T-helper 1 cell (primary cell): ENCODE measurements at places on chromosomes 1 and 21.
A peak's percentile ranks its signal among the peaks of the same experiment; 100 is the strongest.

- DNase-seq = no peak
Measured at GRCh38 chr1:233151861-233152260, 143.7 kb downstream of the PCNX2 start.

DNA sequence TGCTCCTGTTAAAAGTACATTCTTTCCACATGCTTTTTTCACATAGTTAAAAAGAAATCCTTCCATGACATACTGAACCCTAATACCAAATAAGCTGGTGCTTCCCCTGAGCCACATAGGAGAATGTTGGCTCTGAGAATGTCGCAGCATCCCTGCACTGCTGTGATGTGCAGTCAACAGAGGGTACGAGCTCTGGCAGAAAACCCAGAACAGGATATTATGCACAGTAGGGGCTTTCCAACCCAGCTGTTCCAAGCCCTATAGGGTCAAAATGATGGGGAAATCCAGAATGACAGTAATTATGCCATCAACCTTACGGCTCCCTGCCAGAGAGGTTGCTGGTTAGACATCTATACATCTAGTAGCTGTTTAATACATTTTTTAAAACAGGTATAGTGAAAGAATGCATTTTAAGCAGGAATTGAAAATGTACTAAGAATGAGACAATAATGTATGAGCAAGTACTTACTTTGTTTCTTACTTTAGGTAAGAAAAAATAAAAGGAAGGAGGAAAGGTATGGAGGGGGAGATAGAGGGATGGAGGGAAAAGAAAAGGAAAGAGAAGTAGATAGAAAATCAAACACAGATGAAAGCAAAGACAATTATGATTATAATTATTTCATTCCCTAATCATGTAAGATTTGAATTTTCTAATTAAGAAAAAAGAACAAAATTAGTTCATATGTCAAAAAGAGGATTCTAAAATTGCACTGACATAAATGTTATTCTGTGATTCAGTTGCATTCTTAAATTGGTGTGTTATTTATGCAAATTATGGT, 126.0 kb downstream of the NR5A2 start:
- DNase-seq = peak; percentile 21

GRCh38 chr1:244273845-244274619, 177.7 kb downstream of the ADSS2 start:
- no peak for DNase-seq

DNA sequence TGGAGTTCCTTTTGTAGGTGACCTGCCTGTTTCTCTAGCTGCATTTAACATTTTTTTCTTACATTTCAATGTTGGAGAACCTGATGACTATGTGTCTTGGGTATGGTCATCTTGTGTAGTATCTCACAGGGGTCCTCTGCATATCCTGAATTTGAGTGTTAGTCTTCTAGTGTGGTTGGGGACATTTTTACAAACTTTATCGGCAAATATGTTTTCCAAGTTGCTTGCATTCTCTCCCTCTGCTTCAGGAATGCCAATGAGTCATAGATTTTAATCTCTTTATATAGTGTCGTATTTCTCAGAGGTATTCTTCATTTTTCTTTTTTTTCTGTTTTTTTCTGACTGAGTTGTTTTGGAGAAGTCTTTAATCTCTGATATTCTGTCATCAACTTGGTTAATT, 684.0 kb downstream of the NCAM2 start:
- no peak for DNase-seq

DNA sequence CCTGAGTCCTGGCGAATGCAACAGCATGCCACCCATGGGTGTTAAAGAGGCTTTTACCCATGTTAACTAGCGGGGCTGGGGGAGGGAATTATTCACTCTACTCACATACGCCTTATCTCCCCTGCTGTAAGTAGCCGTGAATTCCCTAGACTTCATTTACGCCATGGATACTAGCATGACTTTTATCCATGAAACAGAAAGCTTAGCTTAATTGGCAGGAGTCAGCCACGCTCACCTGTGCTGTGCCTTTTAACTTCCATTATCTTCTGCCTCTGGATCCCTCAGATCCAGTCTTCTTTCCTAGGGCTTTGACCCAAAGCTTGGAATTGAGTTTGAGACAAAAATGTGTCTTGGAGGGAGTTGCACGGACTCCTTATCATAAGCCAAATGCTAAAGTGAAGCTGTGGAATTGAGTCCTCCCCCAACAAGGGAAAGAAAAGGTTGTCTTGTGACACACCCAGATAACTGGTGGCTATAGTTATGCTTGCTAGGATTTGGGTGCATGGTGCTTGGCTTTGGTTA, 9.7 kb upstream of the NASP start:
- no peak for DNase-seq

- DNase-seq = no peak
Measured at GRCh38 chr21:28252928-28253327, 739.7 kb downstream of the LTN1 start.

GRCh38 chr1:235784950-235785349, 81.8 kb downstream of the LYST start:
- no peak for DNase-seq

GRCh38 chr1:48181669-48182367, 40.7 kb upstream of the SLC5A9 start:
- DNase-seq = no peak

GRCh38 chr1:17509363-17509762, 30.1 kb upstream of the ARHGEF10L start:
- DNase-seq = no peak

- DNase-seq = no peak
Measured at GRCh38 chr1:179217943-179218507, 11.5 kb downstream of the ABL2 start.

DNA sequence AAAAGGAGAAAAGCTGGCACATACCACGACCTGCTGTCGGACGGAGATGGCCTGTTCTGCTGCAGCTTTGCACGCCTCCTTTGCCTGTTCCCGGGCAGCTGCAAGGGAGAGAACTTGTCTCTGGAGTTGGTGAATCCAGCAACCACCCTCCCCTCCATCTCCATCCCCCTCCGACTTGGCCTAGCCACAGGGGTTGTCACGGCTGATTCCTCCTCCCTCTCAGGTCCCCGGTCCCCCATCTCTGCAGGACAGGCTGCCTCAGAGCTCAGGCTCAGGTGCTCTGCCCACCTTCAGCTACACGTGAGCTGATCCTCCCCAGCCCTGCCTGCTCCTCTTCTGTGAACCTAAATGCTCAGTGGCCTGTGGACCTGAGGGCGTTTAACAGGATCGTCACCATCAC, 11.1 kb upstream of the SRM start:
- DNase-seq = no peak

GRCh38 chr1:204983136-204983535, 59.9 kb upstream of the CNTN2 start:
- no peak for DNase-seq

DNA sequence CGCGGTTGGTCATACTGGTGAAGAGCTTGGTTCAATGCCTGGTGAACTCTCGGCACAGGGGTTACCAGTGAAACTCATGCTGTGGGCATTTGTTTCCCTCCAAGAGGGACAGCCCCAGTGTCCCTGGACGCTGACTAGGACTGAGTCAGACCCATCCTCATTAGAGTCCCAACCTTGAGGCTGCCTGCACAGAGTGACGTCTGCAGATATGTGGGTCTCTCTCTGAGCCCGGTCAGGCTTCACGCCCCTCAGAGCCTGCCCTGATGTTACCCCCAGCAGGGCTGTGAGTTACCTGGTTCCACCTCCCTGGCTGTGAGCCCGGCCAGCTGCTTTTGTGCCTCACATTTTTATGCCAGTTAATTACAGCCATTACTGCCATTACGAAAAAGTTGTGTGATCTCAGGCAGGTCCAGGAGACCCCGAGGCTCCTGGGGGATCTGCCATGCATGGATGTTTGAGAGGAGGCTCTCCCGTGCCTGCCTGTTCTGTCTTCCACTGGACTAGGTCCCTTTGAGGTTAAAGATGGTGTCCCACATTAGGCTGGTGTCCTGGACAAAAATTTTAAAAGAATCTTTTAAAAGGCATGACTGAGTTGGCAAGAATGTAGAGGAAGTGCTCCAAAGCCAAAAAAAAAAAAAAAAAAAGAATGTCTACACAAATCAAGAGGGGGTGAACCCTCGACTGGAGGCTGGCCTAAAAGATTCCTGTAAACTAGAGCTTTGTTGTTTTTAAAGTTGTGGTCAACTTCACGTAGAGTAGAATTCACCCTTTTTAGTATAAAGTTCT, 36.6 kb upstream of the PADI1 start:
- no peak for DNase-seq

GRCh38 chr1:915295-916172, 8.2 kb upstream of the SAMD11 start:
- peak; percentile 4 for DNase-seq

DNA sequence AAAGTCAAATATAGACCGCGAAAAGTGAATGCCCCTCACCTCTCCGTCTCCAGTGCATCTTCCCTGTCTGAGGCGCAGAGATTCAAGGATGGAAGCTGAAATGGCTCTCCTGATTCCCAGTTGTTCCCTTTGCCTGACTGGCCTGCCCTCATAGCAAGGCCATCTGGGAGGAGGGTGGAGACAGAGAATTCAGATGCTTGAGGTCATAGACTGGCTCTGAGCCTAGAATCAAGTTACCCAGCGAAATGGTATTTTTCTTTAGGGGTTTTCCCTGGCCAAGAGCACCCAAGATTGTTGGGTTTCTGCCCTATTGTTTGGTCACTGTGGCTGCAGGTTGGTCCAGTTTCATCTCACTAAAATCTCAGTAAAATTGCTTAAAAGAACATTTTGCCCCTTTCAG, 7.2 kb downstream of the METTL13 start:
- no peak for DNase-seq

- peak; percentile 30 for DNase-seq
Measured at GRCh38 chr1:223712194-223712849, at the start of gene CAPN2. Gene CAPN2 (plus strand): TSS chr1:223712539. CDS start chr1:223712641, 102 bp downstream.

DNA sequence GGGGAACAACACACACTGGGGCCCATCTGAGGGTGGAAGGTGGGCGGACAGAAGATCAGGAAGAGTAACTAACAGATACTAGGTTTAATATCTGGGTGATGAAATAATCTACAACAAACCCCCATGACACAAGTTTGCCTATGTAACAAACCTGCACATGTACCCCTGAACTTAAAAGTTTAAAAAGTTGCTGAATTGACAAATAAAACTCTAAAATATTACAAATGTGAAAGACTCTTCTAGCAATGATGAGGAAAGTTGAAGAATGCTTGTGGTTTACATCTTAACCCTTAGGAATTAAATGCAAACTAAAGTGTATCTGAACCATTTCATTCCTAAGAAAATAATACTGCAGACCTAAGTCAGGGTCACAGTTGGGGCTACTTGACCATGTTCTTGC, 525.6 kb upstream of the CAMK1G start:
- DNase-seq = no peak

DNA sequence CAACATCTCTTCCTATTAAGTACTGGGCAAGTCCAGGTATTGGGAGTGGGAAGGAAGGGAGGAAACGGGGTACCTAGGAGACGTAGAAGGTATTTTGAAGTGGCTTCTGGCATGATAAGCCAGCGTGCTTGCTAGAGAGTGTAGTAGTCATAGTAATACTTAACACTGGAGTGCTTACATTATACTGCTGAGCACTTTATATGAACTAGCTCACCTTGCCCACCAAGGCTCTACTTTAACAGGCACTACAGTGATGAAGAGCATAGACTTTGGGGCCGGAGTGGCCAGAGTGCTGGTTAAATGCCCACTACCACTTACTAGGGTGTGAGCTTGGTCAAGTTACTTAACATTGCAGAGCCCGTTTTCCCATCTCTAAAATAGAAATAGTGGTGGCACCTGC, 61.7 kb downstream of the ACP6 start:
- no peak for DNase-seq

DNA sequence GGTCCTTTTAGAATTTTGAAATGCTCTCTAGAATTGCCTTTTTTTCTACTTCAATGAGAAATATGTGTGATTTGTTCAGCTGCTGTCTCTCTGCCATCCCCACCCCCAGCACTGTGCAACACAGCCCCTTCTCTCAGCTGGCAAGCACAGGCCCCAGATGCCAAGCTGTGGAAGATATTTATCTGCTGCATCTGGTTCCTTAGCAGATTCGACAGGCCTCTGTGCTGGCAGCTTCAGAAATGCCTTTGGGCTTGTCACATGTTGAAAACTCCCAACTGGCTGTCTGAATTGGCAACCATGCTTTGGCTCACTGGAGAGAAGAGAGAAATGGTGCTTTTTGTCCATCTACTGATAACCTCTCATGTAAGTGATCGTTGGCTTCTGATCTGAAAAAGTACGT, 206.7 kb upstream of the C1orf87 start:
- no peak for DNase-seq

DNA sequence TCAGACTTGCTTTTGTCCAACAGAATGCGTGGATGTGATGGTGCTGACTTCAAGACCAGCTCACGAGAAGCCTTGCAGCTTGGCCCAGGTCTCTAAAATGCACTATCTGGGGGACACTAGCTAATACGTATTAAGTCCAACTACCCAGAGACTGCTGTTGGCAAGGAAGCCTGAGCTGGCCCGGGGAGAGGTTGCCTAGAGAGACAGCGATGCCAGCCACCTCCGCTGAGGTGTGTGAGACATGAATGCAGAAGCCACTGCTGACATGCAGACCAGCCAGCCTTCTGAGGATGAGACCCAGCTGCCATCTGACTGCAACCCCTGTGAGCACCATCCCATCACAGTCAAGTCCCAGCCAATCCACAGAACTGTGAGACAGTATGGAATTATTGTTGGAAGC, 32.5 kb downstream of the THAP3 start:
- no peak for DNase-seq

GRCh38 chr1:26417111-26417759, 6.6 kb downstream of the LIN28A start:
- peak; percentile 72 for DNase-seq

DNA sequence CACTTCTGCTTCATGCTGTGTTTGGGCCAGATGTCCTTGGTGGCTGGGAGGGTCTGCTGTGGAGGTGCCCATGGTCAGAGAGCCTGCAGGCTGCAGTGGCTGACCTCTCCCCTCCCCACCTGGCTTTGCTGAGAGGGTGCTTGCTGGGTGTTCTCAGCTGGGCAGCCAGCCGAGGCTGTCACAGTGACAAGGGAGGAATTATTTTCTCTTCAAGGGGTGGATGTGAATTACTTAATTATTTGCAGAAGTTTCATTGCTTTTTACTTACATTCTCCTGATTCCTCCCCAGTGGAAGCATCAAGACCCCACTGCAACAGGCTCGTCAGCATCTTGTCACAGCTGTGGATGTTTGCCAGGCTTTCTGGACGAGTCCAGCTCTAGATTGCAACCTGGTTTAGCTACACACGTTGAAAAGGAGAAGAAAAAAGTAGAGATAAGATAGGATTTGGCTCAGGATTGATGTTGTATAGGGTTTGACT, 70.3 kb downstream of the GALNT2 start:
- DNase-seq = no peak

- no peak for DNase-seq
Measured at GRCh38 chr1:234955107-234955731, 173.4 kb downstream of the TOMM20 start.

GRCh38 chr1:229340496-229340895, 2.4 kb downstream of the CCSAP start:
- no peak for DNase-seq

- no peak for DNase-seq
Measured at GRCh38 chr1:187527346-187527745, 698.6 kb downstream of the PLA2G4A start.

GRCh38 chr1:71027991-71028390, 19.6 kb downstream of the PTGER3 start:
- DNase-seq = no peak
